Effector memory CD8-positive, alpha-beta T cell (primary cell): ENCODE measurements at places on chromosomes 5 and 9.

- no peak for DNase-seq
These were observed 249.0 kb upstream of the WWC1 start for GRCh38 chr5:168042284-168043068.

DNA sequence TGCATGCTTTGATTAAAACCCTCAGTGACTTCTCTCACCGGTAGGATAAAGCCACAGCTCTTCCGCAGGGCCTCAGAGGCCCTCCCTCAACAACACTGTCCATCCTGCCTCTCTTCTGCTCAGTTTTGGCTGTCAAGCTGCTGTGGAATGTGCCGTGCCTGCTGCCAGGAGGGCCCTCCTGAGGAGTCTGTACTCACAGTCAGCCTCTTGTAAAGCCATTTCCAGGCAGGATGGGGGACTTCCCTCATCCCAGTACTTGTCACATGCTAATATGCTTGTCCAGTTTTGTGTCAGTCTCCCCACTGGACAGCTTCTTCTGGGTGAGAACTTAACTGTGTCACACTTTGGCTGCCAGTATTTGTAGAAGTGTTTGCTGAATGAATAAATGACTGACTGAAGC lies 13.9 kb upstream of the DDX41 start:
- no peak for DNase-seq

DNA sequence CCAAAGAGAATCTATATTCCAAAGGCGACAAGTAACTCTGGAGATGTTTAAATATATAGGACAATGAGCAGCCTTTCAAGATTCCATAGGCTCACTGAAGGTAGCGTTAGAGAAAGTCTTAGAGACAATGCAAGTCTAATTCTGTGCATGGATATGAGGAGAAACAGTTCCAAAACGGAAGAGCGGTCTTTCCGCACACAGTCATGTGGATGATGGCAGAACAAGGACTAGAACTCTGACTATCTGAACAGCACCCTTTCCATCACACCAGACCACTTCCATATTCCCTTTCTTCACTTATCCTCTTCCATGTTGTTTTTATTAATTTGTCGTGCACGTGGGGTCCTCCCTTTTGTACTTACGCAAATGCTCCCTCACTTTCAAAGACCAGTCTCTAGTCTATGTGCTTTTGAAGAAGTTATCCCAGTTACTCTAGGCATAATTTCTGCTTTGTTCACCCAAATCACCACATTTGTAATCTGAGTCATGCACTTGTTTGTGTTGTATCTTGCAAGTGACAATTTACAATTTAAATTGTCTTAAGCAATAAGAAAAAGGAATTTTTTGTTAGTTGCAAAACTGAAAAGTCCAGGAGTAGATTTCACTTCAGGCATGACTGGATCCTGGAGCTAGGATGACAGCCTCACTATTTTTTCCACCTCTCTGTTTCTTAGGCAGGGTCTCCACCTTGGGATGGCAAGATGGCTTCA lies 116.0 kb upstream of the ADRA1B start:
- DNase-seq, result no peak

DNA sequence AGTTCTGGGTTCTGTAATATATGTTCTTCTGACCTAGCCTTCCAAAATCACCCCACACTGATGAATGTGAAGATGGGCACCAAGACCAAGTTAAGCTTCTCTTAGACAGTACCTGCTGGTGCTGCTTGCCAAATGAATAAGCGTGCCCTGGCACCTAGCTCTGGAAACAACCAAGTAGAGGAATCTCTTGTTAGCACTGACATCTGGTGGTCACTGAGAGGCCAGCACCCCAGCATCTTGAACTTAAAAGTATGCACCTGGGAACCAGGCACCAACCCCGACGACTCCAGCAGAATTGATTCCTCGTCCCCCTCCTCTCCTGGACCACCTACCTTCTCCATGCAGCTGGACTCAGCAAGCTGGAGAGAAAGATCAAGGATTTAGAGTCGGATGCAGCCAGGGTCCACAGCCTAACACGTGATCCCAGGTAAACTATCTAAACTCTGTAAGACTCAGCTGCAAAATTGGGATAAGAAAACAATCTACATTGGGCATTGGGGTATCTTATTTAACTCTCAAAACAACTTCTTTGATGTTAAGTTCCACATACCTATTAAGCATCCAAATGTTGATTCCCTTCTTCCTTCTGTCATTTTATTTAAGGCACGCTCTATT lies 89.8 kb downstream of the SLC1A3 start:
- no peak for DNase-seq

GRCh38 chr5:66440202-66440680 lies 156.0 kb upstream of the MAST4 start:
- no peak for DNase-seq

GRCh38 chr9:114155995-114156656 lies 789 bp downstream of the COL27A1 start:
- DNase-seq, result no peak

DNA sequence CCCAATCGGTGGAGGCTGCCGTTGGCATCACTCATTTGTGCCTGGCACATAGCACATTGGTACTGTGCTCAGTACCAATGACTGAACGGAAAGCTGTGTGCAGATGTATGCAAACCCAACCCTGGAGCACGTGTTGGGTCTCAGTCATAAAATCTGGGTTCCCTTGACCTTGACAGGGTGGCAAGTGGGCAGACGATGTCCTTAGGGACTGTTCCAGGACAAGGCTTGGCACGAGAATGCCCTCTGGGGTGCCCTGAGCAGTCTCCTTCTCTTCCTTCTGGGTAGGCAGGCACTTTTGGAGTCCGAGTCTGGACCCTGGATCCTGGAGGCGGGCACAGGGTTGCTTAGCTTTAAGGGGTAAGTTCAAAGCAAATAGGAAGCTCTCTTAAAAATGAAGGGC lies 75.8 kb downstream of the MACROH2A1 start:
- no peak for DNase-seq
